ENCODE measurements at places on chromosomes 7 and 10. TPM values are rescaled to one million over a fixed set of nuclear protein-coding genes. Genes with fewer than 3 reads are reported as not detected.

- H3K27me3 ChIP-seq: no peaks in the 10 kb centered on the region
- no peaks in the 10 kb centered on the region for H3K36me3 ChIP-seq
- no peak for DNase-seq
- H3K27ac ChIP-seq: no peak overlapping the region
- peaks cover 19% of the 10 kb centered on the region for H3K4me1 ChIP-seq
- no peak overlapping the region for H3K4me3 ChIP-seq
These were observed 37.2 kb upstream of the INSIG1 start for GRCh38 chr7:155260498-155260872.

The ATP6V1F gene
- 122 TPM for total RNA-seq

DNA sequence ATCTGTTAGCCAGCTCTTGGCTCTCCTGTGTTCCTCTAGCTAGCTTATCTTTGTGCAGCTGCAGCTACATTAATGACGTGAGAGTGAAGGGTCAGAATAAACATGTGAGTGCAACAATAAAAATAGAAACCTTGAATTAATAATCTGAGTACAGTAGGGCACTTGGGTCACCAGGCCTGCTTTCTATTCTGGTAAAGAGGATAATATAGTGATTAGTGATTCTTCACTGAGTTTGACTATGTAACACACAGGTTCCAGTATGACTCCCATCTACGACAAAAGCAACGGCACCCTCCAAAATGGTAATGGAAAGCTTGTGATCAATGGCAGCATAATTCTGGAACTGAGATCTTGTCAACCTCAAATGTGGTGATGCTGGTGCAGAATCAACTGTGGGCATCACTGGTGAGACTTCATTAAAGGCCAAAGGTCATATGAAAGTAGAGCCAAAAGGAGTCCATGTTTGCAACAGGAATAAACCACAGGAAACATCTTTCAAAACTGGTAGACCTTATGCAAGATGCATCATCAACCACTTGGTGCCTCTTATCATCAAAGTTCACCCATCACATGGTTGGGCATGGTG is 77.6 kb downstream of the NRBF2 start:
- H3K36me3 ChIP-seq: peaks cover 40% of the 10 kb centered on the region
- peaks cover 26% of the 10 kb centered on the region for H3K4me1 ChIP-seq
- H3K4me3 ChIP-seq: no peak overlapping the region
- no peak overlapping the region for H3K27ac ChIP-seq

GRCh38 chr7:79806161-79806734 is 328.4 kb upstream of the GNAI1 start:
- peaks cover 4% of the 10 kb centered on the region for H3K36me3 ChIP-seq
- peaks cover 8% of the 10 kb centered on the region for H3K4me1 ChIP-seq
- peaks cover 2% of the 10 kb centered on the region for H3K27me3 ChIP-seq
- H3K4me3 ChIP-seq: no peak overlapping the region
- no peak for DNase-seq

Data from mesothelial cell of epicardium (in vitro differentiated cells).